K562 (cell line): ENCODE measurements at places on chromosomes 12 and 14. TPM values are rescaled to one million over a fixed set of nuclear protein-coding genes. Genes with fewer than 3 reads are reported as not detected.

DNA sequence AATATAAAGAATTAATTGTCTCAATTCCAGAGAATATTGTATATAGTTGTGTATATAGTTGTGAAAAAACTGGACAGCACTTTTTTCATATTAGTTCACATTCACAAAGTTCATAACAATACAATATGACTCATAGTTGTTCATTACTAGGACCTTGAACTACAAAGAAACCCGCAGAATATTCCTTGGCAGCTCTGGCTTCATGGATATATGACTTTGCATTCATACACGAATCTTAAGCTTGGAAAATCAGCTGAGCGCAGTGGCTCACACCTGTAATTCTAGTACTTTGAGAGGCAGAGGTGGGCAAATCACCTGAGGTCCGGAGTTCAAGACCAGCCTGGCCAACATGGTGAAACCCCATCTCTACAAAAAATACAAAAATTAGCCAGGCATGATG is 38.1 kb upstream of the PCED1B start:
- no peak for DNase-seq

DNA sequence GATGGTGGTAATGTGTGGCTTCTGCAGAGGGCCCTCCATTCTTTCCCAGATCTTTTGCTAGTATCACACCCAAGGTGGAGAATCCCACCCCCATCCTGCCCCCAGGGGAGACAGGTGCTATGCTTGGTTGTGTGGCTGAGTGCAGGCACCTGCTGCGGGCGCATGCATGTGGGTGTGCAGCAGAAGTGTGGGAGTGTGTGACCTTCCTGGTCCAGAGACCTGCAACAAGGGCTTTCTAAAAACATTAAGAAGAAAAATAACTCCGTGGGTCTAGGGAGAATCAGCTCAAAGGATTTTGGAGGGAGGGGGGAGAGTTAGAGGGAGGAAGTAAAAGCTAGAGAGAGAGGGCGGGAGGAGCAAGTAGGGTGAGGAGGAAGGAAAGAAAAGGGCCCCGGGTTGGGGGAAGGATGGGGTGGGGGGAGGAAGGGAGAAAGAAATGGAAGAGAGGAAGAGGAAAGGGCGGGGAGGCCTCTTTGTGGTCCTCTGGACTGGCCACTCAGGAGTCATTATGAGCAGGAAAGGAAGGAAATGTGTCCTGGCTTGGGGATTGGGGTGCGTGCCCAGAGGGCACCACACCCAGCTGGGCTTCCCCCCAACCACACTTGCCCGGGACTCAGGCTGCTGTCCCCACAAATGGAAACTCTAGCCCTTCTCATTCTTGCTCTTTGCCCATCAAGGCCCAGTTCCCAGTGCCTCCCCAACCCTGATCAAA is 3.1 kb upstream of the FIGNL2 start:
- no peak for DNase-seq

- no peak for DNase-seq
Measured at GRCh38 chr12:105927564-105927963, 211.2 kb downstream of the NUAK1 start.

DNA sequence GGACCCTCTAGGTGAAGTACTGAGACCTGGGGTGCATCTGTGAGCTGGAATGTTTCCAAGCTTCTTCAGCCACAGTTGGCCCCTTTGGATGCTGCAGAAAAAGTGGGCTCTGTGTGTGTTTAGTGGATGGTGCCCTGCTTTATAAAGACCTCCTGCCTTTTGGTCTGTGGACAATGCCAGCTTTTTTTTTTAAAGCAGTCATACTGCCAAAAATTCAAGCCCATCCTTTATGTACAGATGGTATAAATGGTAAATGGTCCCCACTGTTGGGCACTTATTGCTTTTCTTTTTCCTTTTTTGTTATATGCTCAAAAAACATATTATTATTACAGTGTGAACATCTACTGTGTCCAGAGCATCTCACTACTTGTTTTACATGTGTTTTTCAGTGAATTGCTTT is 81.1 kb downstream of the SMOC1 start:
- no peak for DNase-seq

Gene KRT5
- not detected in 2 replicates for total RNA-seq

DNA sequence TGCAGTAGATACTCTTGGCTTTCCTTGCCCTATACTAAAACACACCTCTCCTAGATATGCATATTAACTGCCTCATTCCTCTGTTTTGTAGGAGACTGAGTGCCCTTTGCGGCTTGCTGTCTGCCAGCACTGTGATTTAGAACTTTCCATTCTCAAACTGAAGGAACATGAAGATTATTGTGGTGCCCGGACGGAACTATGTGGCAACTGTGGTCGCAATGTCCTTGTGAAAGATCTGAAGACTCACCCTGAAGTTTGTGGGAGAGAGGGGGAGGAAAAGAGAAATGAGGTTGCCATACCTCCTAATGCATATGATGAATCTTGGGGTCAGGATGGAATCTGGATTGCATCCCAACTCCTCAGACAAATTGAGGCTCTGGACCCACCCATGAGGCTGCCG is 15.4 kb downstream of the TRAFD1 start:
- no peak for DNase-seq

DNA sequence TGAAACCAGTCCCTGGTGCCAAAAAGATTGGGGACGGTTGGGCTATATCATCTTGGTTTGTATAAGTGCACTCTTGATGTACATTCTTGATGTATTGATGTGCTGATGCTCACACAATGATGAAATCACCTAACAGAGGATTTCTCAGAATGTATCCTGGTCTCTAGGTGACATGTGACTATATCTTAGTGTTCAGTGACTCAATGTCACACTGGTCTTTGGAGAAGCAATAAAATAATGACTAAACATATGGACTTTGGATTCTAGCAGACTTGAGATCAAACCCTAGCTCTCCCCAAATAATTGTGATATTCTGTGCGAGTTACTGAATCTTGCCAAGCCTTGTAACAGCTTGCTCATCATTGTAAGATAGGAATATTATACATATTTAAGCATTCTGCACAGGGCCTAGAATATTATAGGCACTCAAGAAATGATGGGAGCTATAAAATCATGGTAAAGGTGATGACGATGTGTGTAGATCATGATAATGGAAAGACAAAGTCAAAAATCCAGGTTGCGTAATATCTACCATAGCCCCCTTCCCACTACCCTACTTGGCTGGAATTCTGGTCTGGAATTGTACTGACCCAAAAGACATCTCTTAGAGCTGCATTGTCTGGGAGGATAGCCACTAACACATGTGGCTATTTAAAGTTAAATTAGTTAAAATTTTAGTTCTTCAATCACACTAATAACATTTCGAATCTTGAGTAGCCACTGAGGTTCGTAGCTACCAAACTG is 117.6 kb upstream of the PWP1 start:
- DNase-seq = no peak

DNA sequence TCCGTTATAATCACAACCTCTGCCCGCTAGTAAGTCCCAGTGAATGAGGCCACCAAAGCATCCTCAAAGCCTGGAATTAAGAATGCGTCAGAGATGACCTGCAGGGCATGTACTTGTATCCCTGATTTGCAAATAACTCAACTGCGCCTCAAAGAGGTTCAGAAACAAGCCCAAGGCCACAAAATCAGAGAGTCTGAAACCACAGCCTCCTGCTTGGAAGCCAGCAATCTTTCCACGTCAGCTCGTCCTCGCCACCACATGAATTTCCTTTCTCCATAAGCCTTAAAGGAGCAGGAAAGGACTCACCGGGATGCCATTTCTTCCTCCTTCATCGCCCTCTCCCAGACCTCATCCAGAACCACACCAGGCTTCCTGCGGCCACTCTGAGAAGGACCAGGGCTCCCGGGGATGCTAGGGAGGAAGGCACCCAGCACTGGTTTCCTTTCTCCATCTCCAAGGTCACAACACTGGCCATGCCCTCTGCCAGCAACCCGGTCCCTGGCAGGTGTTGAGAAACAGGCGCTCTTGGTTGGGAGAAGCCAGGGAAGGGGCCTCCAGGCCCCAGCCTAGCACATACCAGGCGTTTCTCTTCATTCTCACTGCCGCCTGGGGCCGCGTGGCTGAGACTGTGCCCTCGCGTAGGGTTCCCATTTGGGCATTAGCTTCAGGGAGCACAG is 191.2 kb upstream of the DIO3 start:
- DNase-seq = no peak

- DNase-seq = no peak
Measured at GRCh38 chr14:71346685-71347084, 439.4 kb downstream of the PCNX1 start.
